ENCODE measurements at places on chromosomes 2 and 18.

GRCh38 chr2:182630207-182630606, 85.8 kb upstream of the DNAJC10 start:
- no peak for DNase-seq

- no peak for DNase-seq
Observed at GRCh38 chr2:8540552-8541055, 141.3 kb upstream of the ID2 start.

GRCh38 chr18:5285326-5285725, 10.2 kb downstream of the ZBTB14 start:
- no peak for DNase-seq

- no peak for DNase-seq
Observed at GRCh38 chr2:19643117-19643518, 258.7 kb downstream of the TTC32 start.

DNA sequence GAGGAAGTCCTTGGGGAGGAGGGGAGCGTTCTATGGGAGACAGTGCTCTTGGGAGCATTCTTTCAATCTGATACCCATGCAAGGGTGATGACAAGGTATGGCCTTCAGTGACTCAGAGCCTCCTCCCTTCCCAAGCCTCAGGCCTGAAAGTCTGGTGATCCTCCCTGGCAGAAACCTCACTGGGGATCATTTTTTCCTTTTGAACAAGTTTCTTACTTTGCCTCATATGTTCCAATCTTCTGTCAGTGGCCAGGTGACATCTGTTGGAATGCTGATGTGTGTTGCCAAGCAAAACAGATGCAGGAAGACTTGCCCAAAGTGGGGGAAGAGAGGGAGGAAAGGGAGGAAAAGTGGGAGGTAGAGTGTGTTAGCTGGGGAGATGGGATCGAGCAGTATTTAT, 224.8 kb downstream of the NEDD4L start:
- no peak for DNase-seq

DNA sequence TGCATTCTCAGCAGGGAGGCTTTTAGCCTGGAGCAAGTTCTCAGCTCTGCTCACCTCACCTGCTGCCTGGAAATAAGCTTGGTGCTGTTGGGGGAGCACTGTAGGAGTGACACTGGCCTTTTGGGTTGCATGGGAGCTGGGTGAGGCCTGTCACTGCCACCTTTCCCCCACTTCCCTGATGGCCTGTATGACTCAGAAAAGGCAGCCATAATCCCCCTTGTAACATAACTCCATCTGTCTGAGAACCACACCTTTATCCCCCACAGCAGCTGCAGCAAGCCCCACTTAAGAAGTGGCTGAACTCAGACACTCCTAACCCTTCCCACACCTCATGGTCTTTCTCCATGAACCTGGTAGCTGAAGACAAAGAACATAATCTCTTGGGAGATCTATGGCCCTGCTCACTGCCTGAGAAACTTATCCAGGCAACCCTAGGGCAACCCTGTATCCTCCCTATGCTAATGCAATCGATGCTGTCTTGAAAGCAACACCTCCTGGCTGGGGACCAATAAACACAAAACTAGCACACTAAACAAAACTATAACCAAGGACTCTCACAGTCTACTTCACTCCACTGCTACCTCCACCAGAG, 258.9 kb upstream of the OSR1 start:
- DNase-seq, result no peak

GRCh38 chr2:73084971-73085370, 13.5 kb upstream of the SFXN5 start:
- no peak for DNase-seq

- DNase-seq, result no peak
Observed at GRCh38 chr2:23293063-23293462, 91.9 kb upstream of the KLHL29 start.

DNA sequence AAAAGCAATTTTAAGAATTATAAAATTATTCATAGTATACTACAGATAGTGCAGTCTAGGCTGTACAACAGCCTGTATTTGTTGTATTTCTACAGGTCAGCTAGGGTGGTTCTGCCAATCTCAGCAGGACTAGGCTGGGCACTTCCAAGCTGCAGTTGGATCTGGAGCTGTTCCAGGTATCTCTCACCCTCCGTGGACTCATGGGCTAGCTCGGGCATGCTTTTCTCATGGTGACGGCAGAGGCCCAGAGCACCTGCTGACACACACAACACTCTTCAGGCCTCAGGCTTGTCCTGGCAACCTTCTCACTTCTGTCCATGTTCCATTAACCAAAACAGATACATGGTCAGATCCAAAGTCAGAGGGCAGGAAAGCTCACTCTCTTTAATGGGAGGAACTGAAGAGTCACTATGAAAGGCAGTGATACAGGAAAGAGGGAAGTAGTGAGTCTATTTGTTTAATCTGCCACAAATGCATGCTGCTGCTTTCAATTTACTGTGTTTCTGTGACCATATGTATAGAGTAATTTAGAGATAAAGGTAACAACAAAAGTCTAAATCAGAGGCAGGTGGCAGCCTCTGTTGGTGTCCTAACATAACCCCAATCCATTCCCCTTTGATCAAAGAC, 462.4 kb upstream of the ACVR2A start:
- DNase-seq, result no peak

- DNase-seq, result no peak
Observed at GRCh38 chr2:11589316-11589940, 55.6 kb downstream of the GREB1 start.

DNA sequence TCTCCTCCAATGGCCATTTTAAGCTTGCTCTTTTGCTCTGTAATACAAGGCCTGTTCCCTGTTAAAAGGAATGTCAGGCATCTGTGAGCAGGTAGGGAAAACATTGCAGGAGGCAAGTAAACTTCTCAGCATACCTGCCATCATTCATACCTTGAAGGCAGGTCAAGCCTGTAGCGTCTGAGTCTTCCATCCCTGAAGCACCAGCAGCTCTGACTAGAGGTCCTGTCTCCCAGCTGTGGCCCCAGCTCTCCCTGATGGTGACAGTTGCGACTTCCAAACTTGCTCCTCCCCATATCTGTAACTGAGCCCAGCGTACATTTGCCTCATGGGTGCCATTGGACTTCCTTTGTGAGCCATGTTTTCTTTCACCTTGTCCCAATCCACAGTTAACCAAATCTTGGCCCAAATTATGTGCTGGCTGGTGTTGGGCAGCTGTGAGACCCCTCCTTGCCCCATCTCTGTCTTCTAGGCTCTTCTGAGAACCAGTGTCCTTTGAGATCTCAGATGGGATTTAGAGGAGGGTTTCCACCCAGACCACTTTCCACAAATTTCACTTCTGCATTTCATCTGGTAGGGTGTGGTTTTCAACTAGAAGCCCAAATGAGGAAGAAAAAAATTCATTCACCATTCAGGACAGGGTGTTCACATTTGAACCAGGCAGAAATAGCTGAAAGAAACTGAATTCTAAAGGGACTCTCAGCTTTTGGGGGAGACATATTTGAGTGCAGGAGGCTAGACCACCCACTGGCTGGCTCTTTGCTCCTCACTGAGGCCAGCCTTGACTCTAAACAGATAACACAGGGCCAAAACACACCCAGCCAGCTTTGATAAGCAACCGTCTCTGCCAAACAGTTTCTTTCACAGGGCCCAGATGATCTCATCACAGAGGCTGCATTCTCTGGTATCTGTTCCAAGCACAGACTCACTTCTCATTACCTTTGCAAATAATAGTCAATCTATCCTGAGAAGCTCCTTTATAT, 66.4 kb upstream of the MSH2 start:
- DNase-seq, result no peak

GRCh38 chr18:73688161-73688560, 459.5 kb downstream of the FBXO15 start:
- DNase-seq, result no peak

- DNase-seq, result no peak
Observed at GRCh38 chr2:241534293-241534692, 24.3 kb upstream of the BOK start.

- DNase-seq, result peak; percentile 47
Observed at GRCh38 chr2:149715005-149715592, 127.5 kb upstream of the MMADHC start.

- DNase-seq, result no peak
Observed at GRCh38 chr18:3427944-3428343, 22.0 kb upstream of the TGIF1 start.

- DNase-seq, result no peak
Observed at GRCh38 chr18:29616867-29617266, 1425.7 kb downstream of the DSC3 start.

GRCh38 chr2:195390686-195391321, 266.2 kb upstream of the SLC39A10 start:
- no peak for DNase-seq

- peak; percentile 72 for DNase-seq
Observed at GRCh38 chr2:10844097-10844496, 31.5 kb upstream of the PDIA6 start.

DNA sequence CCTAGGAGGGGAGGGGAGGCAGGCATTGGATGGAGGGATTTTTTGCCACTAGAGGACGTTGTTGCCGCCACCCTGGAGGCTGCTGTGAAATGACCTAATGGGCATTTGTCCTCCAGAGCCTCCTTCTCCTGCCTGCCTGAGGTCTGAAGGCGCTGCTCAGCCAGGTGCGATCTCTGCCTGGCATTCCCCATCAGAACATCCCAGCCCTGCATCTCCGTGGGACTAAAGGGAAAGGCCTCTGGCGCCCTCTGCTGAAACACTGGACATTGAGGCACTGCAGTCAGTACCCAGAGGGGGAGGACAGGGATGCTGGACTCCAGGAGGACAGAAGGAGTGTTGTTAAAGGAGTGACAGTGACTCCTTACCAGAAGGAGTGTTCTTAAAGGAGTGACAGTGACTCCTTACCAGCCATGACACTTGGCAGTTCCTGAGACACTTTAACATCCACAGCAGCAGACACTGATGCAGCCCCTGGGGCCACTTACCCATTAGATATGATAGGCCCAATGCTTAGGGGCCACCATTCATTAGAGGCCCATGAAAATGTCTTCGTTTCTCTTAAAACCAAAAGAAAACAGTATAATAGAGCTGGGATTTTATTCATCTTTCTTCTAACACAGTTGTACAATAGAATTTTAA, 17.0 kb downstream of the THNSL2 start:
- DNase-seq, result peak; percentile 80

- DNase-seq, result no peak
Observed at GRCh38 chr2:46390901-46391395, 88.4 kb upstream of the TMEM247 start.

DNA sequence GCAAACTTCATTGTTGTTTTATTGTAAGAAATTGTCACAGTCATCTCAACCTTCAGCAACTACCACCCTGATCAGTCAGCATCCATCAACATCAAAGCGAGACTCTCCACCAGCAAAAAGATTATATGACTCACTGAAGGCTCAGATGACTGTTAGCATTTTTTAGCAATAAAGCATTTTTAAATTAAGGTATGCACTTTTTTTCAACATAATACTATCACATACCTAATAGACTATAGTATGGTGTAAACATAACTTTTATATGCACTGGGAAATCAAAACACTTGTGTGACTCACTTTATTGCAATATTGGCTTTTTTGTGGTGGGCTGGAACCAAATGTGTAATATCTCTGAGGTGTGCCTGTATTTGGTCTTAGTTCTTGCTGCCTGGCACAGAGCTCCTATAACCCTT, 15.6 kb downstream of the SCN1A start:
- no peak for DNase-seq

DNA sequence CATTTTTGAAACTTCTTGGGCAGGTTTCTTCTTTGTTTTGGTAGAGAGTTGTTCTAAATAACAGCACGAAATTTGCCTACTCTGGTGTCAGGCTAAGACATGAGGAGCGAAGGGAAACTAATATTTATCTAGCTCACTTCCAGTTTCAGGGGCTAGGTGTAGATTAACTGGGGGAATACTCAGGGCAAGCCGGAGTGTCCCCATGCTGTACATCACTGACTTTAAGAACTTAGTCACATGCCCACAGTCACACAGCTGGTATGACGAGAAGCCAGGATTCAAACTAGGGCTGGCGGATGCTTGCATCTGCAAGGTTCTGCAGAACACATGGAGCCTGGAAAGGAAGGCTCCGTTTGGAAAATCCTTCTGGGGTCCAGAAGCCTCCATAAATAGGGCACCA, 133.3 kb downstream of the ALPK2 start:
- no peak for DNase-seq

DNA sequence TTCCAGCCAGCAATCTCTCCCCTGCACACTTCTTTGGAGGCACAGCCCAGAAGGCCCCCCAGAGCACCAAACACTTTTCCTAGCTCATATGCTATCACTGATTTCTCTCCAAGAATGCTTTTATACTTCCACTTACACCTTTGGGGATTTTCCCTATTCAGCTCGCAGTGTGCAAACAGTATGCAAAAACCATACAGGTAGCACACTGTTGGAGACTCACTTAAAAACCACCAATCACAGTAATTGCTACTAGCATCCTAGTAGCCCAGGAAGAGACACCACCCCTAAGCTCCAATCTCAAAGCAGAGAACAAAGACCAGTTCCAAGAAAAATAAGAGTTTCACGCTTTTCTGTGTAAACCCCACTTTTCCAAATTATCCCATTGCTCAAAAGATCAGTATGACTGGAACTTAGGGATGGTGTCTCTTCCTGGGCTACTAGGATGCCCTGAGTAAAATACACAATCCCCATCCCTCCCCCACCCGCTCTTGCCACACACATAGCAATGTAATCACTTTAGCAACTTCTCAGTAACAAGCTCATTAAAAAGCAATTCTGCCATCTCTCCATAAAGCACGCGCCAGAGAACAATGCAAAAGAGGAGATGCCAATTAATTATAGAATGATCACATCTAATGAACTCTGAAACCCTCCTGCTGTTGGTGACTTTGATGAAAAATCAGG, 43.0 kb downstream of the KLF7 start:
- DNase-seq, result no peak

GRCh38 chr2:238173692-238174091, 14.9 kb downstream of the ERFE start:
- DNase-seq, result no peak

GRCh38 chr2:171531836-171532450, 9.7 kb downstream of the CYBRD1 start:
- DNase-seq, result no peak

DNA sequence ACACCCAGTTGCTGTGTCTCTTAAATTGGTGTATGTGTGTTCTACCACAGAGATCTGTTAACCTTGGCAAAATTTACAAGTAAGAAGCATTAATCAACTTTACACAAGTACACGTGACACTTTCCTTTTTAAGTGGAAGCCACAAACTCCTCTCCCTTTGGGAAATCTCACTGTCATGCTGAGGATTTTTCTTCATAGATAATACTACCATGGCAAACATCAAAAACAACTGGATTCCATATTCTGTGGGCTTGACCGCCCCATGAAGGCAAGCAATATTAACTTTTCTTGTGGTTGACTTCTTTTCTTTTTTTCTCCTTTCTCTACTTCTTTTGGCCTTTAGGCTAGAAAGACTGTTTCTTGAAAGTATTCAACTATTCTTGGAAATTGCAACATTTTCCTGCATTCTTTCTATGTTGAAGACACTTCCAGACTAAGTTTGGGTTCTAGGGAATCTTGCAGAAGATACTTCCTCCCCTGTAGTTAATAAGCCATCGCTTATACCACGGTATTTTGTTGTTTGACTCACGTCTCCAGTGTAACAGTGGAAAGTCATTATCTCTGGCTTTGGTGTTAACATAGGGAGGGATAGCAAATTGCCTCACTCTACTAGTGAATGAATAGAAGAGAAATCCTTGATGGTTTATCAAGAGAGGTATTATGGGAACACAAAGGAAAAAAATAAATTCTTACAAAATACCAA, 79.5 kb downstream of the SLC8A1 start:
- no peak for DNase-seq

- no peak for DNase-seq
Observed at GRCh38 chr18:60980422-60981005, 352.7 kb upstream of the CDH20 start.

- DNase-seq, result peak; percentile 14
Observed at GRCh38 chr18:76354348-76354747, 140.7 kb downstream of the ZNF516 start.

- no peak for DNase-seq
Observed at GRCh38 chr2:96599941-96600340, 38.2 kb downstream of the KANSL3 start.

- DNase-seq, result no peak
Observed at GRCh38 chr2:105882920-105883435, 138.3 kb downstream of the NCK2 start.

Data from ecto neural progenitor cell (in vitro differentiated cells).